Activated T-cell treated with anti-CD3 and anti-CD28 coated beads, Interleukin-2, amount 50 U/mL, for 4 hours (primary cell): ENCODE measurements at places on chromosomes 7 and 10.

DNA sequence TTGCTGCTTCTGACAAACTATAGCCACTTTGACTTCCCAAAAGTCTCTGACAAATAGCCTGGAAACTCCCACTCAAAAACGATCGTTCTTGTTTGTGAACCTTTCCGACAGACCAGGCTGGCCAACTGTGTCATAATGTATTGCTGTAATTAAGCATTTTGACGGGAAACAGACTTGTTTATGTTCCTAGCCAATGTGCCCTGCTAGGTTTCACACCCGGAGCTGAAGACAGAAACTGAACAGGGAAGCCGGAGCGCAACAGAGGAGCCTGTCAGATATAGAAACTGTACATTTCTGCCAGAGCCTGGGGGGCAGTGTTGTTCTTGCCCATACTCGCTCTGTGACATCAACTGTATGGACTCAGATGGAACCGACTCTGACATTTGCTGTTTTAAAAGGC lies 55.3 kb upstream of the C7orf33 start:
- no peak for DNase-seq

GRCh38 chr7:88357781-88358525 lies 51.3 kb upstream of the STEAP4 start:
- no peak for DNase-seq

- DNase-seq, result no peak
Observed at GRCh38 chr7:100598425-100598824, 3.7 kb upstream of the PCOLCE start.

DNA sequence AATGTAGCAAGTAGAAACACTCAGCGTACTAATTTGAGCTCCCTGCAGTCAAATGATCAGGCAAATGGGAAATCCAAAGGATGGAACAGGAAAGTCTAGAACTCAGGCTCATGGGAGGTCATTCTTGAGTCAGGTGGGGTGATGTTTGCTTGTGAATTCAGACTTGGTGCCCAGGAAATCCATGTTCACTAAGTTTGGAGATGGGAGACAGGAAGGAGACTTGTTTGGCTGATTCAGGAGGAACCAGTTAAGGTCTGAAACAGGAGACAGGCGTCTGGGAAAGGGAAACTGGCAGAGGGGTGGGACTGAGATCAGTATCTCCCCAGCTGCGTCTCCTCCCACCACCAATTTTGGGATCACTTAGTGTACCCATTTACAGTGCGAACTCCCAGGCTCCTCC lies 38.4 kb upstream of the ZNF438 start:
- no peak for DNase-seq

GRCh38 chr10:132559538-132559937 lies 22.0 kb downstream of the INPP5A start:
- DNase-seq, result no peak

GRCh38 chr10:128470321-128470965 lies 344.2 kb upstream of the MKI67 start:
- no peak for DNase-seq
